ENCODE measurements at places on chromosomes 7 and 10.

- DNase-seq = peak; percentile 94
Observed at GRCh38 chr7:25069900-25070443, 55.1 kb downstream of the CYCS start.

DNA sequence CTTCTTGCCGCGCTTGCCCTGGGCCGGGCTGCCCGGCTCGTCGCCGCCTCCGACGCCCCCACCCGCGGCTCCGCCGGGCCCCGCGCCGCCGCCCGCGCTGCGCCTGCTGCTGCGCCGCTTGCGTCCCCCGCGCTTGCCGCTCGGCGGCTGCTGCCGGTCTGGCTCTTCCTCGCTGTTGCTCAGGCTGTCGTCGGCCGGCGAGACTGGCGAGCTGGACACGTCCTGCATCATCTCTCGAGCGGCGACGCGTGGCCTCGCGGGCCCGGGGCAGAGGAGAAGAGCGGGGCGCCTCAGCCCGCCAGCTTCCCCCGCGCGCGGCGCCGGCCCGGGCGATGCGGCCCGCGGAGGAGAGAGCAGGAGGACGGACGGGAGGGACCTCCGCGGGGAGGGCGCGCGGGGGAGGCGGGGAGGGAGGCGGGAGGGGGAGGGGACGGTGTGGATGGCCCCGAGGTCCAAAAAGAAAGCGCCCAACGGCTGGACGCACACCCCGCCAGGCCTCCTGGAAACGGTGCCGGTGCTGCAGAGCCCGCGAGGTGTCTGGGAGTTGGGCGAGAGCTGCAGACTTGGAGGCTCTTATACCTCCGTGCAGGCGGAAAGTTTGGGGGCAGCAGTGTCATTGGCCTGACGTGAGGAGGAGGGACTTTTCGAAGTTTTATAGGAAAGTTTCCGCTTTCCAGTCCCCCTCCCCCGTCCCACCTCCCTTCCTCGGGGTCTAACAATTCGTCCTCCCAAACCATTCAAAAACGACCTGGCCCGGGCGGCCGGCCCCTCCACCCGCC lies at the start of gene TWIST1:
Gene TWIST1 (minus strand): TSS at position 546 of the 779 bp plus-strand sequence. CDS start 315 bp downstream, at position 231.
- DNase-seq = peak; percentile 28

DNA sequence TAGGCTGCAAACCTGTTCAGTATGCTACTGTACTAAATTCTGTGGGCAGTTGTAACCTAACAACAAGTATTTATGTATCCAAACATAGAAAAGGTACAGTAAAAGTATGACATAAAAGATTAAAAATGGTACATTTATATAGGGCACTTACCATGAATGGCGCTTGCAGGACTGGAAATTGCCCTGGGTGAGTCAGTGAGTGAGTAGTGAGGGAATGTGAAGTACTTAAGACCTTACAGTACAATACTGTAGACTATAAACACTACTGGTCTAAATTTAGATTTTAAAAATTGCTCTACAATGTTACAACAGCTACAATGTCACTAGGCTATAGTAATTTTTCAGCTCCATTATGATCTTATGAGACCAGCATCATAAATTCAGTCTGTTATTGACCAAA lies 146.0 kb upstream of the GNAI1 start:
- no peak for DNase-seq

- DNase-seq = no peak
Observed at GRCh38 chr7:42964849-42965805, 33.0 kb downstream of the MRPL32 start.

GRCh38 chr10:119398996-119399395 lies 143.5 kb downstream of the RGS10 start:
- no peak for DNase-seq

DNA sequence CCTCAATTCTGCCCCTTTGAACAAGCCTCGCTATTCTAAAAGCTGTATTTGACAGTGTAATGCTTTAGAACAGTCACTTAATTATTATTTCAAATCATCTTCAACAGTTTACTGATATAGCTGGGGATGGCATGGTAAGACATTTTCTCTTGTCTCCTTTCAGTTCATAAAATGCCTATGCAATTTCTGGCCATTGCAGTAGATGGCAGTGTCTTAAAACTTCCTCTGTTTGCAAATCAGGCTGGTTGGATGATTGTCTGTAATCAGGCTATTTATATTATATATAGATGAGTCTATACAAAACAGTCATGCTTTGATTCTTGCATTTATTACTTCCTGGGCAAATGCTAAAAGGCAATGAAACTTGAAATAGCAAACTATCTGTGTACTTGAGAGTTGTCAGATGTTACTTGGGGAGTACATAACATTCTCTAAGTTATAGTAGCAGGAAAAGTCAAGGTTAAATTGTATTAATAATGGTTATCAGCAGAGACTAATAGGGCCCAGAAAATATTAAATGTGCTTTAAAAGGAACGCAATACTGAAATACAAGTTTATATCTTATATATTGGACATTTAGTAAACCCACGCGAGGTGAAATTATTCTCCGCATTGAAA lies 55.5 kb upstream of the LHFPL3 start:
- peak; percentile 82 for DNase-seq

DNA sequence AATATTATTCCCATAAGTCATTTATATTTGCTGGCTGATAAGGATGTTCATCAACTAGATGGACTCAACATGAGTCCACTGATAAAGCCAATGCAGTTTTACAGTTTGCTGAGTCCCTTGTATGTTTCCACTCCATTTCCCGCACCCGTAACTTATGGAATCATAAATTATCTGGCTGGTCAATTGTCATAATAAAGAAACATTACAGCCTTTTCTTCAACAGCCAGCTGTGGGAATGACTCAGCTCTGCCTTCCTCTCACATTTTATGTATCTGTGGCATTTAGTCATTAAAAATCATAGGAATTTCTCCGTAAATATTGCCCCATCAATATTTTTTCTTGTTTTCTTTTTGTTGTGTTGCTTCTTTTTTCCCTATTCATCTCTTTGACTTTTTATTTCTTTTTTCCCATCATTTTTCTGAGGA lies 22.3 kb upstream of the TMEM26 start:
- peak; percentile 19 for DNase-seq

DNA sequence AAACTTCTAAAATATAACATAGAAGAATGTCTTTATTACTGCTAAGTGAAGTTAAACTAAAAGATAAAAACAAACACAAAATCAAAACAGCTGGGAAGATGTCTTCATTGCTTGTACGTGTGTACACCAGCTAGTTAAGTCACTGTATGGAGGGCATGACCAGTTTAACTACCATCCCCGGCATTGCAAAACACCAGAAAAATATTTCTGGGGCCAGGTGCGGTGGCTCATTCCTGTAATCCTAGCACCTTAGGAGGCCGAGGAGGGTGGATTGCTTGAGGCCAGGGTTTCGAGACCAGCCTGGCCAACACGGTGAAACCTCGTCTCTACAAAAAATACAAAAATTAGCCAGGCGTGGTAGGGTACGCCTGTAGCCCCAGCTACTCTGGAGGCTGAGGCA lies 19.2 kb upstream of the C7orf33 start:
- no peak for DNase-seq

DNA sequence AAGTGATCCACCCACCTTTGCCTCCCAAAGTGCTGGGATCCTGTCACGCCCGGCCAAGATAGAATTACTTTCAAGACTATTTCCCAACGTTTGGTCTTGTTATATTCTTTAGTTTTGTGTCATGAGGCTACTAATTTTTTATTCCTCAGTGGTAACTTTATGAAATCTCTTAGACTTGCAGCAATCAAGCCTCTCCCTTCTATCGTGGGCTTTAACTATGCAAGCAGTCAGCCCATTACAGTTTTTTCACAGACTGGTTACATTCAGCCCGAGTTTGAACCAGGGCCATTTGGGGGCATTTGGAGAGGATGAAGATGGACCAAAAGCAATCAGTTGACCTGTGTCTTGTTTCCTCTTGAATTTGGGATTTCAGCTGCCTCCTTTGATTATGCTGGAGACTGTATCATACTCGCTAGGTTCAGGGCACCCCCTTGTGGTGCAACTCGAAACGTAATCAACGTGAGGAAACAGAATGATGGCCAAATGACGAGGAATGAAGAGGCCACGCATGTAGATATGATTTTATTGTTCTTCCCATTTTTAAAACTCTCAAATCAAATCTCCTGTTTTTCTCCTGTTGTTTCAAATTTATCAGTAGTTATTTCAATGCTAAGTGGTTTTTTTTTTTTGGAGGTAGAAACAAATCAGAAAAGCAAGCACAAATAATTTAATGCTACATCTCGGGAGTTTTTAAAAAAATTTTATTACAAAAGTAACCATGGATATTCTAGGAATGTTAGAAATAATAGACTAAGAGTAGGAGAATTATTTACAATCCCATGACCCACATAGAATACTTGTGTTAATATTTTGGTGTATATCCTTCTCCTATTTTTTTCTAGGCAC lies 151.6 kb downstream of the KIAA1217 start:
- peak; percentile 31 for DNase-seq

DNA sequence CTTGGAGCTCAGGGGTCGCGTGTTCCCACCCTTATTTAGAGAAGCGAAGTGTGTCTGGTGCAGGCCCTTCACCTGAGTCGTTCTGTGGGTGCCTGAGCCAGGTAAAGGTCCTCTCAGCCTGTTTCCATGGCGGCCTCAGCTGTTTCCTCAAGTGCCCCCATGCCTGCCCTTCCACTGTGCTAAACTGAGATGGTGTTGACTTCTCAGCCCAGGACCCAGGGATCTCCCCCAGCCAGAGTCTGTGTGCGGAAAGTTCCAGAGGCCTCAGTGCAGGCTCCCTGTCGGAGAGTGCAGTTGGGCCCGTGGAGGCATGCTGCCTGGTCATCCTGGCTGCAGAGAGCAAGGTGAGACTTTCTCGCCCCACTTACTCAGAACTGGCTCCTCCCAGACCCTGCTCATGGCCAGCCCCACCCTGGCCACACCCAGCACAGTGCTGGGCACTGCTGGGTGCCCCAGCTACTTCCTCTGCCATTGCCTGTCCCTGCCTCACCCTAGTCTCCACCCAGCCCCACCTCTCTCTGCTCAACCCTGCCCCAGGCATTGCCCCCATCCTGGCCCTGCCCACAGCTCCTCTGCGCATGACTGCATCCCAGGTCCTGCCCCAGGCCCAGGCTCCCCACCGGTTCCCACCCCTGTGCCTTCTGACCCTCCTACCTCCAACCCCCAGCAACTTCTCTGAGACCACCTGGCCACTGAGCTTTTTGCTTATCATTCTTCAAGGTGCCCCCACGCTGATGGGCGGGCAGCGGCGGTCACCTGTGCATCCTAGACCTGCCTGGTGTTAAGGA lies 20.3 kb downstream of the NACAD start:
- no peak for DNase-seq

- DNase-seq = no peak
Observed at GRCh38 chr10:20714518-20714917, 182.6 kb downstream of the NEBL start.

- DNase-seq = peak; percentile 40
Observed at GRCh38 chr10:62732841-62733653, 71.5 kb upstream of the ADO start.

GRCh38 chr10:33612116-33612515 lies 277.6 kb upstream of the NRP1 start:
- DNase-seq = no peak

Data from COLO829 (cell line).